ENCODE measurements at places on chromosomes 13 and 19.

DNA sequence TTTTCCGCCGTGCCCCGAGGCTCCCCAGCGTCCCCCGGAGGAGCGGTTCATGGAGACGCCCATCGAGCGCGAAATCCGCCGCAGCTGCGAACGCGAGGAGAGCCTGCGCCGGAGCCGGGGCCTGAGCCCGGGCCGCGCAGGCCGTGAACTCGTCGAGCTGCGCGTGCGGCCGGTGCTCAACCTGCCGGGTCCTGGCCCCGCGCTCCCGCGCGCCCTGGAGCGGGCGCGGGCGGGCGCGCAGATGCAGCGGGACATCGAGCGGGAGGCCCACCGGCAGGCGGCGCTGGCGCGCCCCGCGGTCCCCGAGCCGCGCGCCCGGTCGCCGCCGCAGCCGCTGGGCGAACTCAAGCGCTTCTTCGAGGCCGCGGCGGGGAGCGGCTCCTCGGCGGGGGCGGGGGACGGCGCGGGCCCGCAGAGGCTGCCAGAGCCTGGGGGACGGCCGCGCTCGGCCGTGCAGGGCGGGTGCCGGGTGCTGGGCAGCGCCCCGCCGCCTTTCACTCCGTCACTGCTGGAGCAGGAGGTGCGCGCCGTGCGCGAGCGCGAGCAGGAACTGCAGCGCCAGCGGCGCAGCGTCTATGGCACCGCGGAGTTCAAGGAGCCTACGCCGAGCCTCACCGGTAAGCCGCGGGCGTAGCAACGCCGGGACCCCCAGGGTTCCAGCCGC, 807 bp downstream of the MISP3 start:
- peak; percentile 71 for DNase-seq

GRCh38 chr19:48719263-48720171, at the start of gene MAMSTR:
TSS of gene MAMSTR (minus strand) at chr19:48719725. CDS start at chr19:48719031, 694 bp downstream.
- DNase-seq = no peak

DNA sequence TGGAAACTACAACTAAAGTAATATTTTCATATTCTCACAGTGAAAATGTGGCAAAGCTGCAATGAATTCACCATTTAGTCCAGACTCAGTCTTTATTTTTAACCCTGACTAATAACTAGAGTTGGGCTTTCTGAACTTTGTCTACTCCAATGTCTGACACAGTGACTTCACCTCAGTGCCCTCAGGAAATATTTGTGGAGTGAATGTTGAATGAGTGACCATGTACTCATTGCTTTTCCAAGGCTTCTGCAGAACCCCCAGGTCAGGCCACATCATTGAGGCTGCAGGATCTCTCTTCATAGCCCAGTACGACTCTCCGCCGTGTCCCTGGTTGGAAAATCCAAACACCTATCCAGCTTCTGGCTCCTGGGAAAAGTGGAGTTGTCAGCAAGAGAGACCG, 1.8 kb downstream of the ZNF175 start:
- no peak for DNase-seq

GRCh38 chr19:15639596-15639995, 1.1 kb upstream of the CYP4F3 start:
- DNase-seq = no peak

GRCh38 chr19:31347828-31348392, 1.3 kb downstream of the TSHZ3 start:
- no peak for DNase-seq

DNA sequence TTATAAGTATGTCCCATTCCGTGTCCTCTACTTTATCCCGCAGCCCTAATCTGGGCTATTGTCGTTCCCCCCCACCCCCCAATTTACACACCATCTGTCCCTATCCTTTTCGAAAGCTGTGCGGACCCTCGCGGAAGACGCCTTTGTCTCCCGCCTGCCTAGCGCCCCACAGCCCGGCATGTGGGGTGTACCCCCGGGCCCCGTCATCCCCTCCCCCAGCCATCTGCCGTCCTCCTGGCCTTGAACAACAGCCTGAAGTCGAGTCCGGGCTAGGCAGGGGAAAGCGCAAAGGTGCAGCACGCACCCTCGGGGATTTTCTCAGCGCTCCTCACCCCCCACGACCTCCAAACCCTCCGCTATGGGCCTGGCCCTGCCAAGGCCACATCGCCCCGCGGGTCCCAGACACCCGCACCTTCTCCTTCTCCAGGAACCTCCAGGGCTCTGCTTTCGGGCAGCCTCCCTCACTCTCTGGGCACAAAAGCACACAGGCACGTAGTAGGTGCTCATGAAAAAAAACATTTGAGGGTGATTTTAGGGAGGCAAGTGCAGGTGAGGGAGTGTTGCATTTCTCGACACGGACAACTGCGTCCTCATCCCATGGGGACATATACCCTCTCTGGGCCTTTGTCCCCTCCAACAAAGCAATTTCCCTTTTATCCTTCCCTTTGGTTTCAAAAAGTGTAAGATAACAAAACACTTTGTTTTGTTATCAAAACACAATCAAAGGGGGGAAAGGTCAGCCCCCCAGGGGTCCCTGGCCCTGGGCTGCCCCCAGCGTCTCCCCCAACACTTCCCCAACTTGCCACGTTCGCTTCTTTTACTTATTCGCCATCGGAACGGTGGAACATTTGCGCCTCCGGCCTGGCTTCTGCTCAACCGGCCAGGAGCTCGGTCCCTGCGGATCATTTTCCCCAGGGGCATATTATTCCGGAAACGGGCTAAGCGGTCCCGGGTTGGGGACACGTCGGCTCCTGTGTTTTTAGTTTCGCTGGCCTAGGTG, 16.4 kb downstream of the CCDC124 start:
- no peak for DNase-seq

DNA sequence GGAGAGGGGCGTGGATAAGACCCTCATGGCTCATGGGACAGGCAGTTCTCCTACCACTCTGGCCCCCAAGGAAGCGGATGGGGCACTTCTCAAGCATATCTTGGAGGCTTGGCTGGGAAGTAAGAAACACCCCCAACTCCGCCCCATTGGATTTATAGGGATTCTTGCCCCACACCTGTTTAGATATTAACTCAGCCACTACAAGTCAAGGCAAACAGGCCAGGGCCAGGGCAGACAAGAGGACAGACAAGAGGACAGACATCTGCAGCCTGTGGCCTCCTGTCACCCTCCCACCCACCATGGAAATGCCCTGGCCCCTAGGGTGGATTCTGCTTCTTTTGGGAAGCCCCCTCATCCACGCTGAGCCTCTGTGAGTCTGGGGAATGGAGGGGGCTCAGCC, 24.1 kb downstream of the RDH8 start:
- no peak for DNase-seq

- no peak for DNase-seq
Measured at GRCh38 chr13:42477596-42478190, 96.3 kb upstream of the TNFSF11 start.

DNA sequence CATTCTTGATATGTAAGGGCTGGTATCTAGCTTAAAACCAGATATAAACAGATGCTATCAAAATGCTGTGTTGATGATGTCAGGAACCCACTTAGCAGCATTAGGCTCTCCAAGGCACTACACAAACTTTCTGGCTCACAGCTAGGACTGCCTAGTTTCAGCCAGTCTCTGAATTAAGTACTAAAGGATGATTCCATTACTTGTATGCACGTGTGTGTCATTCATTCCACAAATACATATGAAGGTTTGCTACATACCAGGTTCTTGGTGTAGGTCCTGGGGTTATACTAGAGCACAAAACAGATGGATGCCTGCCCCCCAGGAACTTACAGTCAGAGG, 151.5 kb downstream of the RGCC start:
- no peak for DNase-seq

DNA sequence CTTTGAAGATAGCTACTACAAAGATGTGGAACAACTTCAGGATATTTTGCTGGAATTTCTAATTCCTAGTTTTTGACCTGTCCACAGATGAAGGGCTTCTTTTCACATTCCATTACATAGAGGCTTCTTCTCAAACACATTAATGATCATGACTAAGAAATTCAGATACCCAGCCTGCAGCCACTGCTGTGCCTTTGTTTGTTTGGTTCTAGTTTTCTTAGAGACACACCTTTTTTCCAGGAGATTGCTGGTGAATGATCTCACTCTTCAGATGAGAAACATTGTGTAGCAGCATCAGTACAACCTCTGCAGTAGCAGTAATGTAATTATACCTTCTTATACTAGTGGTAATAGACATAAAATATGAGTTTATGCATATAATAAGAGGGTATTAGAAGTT, 5.0 kb downstream of the TDRD3 start:
- DNase-seq = no peak

DNA sequence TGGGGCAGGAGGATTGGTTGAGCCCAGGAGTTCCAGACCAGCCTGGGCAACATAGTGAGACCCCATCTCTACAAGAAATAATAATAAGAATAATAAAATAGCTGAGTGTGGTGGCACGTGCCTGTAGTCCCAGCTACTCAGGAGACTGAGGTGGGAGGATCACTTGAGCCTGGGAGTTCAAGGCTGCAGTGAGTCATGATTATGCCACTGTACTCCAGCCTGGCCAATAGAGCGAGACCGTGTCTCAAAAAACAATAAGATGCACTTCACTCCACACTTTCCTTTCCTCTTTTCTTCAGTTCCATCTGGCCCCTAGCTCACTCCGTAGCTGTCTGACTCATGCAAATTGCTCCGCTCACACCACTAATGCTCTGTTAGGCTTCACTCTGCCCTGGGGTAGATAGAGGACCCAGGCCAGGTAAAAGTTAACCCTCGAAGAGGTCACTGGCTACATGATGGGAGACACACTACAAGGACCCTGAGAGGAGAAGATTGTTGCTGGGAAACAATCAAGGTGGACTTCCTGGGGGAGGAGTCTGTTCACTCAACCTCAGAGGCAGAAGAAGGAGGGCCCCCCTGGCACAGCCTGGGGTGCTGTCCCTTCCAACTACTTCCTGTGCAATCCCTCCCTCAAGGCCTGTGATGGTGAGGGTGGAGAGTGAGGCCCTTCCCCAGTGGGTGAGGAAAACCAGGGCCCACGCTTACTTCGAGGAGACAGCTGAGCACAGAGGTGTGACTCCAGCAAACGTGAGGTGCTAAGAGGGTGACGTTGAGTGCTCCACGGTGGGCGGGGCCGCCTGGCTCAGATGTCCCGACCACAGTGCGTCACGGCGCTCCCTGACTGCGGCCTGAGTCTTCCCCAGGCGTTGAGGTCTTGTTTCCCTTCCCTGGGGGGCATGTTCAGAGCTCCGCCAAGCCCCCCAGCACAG, 8.8 kb upstream of the TNFSF9 start:
- DNase-seq = no peak

DNA sequence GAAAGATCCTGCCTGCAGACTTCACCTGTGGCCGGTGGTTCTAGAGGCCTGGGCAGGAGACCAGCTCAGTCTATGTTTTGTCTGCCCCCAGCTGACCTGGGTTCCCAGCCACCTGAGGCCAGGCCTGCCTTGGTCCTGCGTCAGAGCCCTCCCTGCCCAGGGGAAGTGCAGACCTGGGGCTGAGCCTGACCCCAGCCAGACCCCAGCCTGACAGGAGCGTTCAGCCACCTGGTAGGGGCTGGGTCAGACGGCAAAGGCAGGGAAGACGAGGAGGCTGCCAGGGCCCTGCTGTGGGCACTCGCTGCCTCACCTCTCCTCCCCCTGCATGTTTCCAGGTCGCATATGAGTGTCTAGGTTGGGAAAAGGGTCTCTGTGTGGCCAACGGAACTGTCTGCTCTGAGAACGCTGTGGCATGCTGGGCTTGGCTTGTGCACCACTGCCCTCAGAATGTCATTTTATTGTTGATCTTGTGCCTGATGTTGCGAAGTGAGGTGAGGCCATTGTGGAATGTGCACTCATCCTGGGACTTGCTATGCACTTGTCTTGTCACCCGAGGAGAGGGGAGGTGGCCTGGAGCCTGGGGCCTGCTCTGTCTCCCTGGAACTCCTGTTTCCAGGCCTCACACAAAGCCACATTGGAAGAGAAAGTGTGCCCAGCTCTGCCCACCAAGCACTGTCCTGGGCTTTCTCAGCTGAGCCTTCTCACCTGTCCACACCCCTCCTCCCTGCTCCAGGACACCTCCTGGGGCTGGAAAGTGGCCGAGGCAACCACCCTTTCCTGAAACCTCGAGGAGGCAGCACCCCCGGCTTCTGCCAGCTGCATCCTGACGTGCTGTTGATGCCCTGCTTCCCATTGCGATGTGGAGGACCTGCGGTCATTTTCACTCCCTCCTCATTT, 15.2 kb upstream of the MCF2L start:
- no peak for DNase-seq

DNA sequence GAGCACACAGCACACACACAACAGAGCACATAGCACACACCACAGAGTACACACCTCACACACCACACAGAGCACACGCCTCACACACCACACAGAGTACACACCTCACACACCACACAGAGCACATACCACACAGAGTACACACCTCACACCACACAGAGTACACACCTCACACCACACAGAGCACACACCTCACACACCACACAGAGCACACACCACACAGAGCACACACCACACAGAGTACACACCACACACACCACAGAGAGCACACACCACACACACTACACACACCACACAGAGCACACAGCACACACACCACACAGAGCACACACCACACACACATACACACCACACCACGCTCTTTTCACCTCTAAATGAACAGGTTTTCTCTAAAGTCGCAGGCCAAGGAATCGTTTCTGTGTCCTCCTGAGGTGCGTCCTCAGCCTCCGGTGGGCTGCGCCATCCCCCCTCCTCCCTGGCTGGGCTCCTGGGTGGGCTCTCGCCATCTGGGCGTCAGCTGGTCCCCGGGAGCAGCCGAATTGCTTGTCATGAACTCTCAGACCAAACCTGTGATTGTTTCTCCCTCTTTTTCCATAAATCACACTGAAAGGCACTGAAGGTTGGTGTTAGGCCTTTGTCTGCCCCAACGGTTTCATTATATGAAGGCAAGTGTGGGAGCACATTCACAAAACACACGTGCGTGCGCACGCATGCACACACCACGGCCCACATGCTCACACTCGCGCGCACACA, 37.4 kb downstream of the TMEM255B start:
- no peak for DNase-seq

GRCh38 chr13:32528358-32528757, 10.2 kb downstream of the N4BP2L2 start:
- DNase-seq = no peak

- DNase-seq = no peak
Measured at GRCh38 chr13:104577071-104577815, 1511.0 kb upstream of the SLC10A2 start.

- DNase-seq = no peak
Measured at GRCh38 chr13:95480791-95481780, 71.4 kb upstream of the CLDN10 start.

DNA sequence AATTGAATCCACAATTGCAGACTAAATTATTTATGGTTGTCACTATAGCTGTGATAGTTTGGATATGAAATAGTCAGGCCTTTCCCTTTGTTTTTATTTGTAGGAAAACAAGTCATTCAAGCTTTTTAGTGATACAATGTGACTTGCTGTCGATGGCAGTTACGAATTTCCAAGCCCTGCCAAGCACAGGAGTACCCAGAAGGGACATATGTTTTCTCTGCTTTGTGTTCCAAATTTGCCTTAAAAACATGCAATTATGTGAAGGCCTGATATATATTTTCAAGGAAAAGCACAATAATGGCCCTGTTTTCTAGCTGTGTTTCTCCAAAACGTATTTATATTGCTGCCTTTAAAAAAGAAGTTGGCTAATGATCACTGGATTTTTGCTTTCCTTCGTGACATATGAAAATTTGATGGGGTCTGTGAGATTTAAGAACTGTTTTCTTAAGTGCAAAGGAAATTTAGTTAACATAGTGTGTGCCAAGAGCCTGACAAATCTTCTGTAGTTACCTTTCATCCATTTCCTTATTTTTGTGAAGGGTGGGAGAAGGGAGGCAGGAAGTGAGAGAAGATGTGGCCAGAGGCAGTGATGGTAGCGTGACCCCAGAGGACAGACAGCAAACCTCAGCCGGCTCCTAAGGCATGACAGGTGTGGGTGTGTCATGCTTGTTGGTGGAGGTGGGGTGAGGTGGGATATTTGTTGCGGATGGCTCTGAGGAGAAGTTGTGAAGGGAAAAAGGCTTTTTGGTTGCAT, 79.6 kb downstream of the TEX26 start:
- no peak for DNase-seq

- peak; percentile 52 for DNase-seq
Measured at GRCh38 chr13:111912991-111913760, 153.8 kb upstream of the SOX1 start.
